ENCODE measurements at places on chromosomes 6 and 20. TPM values are rescaled to one million over a fixed set of nuclear protein-coding genes. Genes with fewer than 3 reads are reported as not detected.

The GSTA2 gene
- total RNA-seq = not detected

The TMEM244 gene
- total RNA-seq = not detected

The BMP7 gene
- total RNA-seq = 17.2 TPM

The RFX6 gene
- not detected for total RNA-seq

The UST gene
- total RNA-seq = 14.2 TPM

The PSMB9 gene
- total RNA-seq = 19.6 TPM

The ELOVL2 gene
- total RNA-seq = 0.25 TPM

The TPMT gene
- 11.0 TPM for total RNA-seq

The DDO gene
- not detected for total RNA-seq

The ETV7 gene
- 2.2 TPM for total RNA-seq

The VSX1 gene
- total RNA-seq = not detected

The IYD gene
- not detected for total RNA-seq

The VSTM2L gene
- not detected for total RNA-seq

The DHX16 gene
- 24.8 TPM for total RNA-seq

The PLEKHG1 gene
- 38.5 TPM for total RNA-seq

The COX4I2 gene
- total RNA-seq = 2.5 TPM

The MMP24 gene
- total RNA-seq = 0.98 TPM

The WFDC2 gene
- total RNA-seq = 2.2 TPM

The PRRT1 gene
- 8.8 TPM for total RNA-seq

The TMEM63B gene
- total RNA-seq = 32.4 TPM

The PRDM13 gene
- total RNA-seq = not detected

The PHACTR3 gene
- 8.3 TPM for total RNA-seq

The POU5F1 gene
- total RNA-seq = 0.98 TPM

The BPIFA1 gene
- total RNA-seq = not detected

The DEF6 gene
- 23.1 TPM for total RNA-seq

The STMND1 gene
- total RNA-seq = not detected

The KCNS1 gene
- total RNA-seq = not detected

The F13A1 gene
- 58.4 TPM for total RNA-seq

The TRIM31 gene
- not detected for total RNA-seq

The COL21A1 gene
- 16.7 TPM for total RNA-seq

The SLC39A7 gene
- 36.3 TPM for total RNA-seq

The CENPW gene
- total RNA-seq = 6.4 TPM
